ENCODE measurements at places on chromosomes 2 and 18.

DNA sequence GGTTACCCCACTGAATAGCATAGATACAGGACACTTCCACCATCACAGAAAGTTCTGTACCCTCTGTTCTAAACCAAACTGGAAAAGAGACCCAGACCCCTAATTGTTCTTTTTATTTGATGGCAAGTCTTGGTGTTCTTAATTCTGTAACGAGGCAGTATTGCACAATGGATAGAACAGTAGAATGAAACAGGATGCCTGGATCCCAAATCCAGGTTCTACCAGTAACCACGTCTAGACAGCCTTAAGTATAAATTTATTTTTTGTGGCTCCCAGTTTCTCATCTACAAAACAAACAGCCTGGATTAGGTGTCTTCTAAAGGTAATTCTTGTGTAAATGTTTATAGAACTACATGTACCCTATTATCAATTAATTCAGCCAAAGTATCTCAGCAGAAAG, 23.7 kb downstream of the SMC6 start:
- no peak for DNase-seq

- DNase-seq = no peak
These were observed 133.1 kb downstream of the NCKAP5 start for GRCh38 chr2:133434959-133435668.

DNA sequence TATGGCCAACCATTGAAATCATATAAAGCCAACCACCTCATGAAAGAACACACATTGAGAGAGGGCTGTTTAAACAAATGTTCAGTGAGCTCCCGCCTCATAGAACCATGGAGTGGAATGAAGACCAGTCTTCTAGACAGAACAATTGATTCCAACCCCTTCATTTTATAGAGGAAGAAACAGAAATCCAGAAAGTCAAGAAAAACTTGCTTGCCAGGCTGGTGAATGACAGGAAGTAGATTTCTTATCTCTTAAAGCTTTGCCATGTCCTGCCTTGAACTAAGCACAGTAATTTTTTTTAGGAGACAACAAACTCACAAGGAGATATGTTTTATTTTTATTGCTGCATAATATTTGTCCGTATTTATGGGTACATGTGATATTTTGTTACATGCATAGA, 16.5 kb upstream of the NRP2 start:
- DNase-seq = no peak

GRCh38 chr2:133158024-133158423, 410.2 kb downstream of the NCKAP5 start:
- DNase-seq = no peak

GRCh38 chr2:19746611-19747309, 155.0 kb downstream of the TTC32 start:
- DNase-seq = no peak

DNA sequence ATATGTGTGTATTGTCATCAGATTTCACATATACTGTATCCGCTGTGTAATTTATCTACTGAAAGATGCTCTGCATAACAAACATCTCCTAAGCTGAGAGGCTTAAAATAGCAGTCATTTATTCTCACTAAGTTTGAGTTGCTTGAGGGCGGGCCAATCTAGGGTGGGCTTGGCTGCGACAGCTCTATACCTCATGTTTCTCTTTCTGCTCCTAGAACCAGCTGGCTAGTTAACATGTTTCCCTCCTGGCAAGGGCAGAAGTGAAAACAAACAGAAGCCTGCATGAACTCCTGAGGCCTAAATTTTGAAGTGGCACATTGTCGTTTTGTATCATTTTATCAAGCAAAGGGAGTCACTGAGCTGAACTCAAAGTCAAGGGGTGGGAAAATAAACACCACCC, 585.0 kb upstream of the VRK2 start:
- no peak for DNase-seq

DNA sequence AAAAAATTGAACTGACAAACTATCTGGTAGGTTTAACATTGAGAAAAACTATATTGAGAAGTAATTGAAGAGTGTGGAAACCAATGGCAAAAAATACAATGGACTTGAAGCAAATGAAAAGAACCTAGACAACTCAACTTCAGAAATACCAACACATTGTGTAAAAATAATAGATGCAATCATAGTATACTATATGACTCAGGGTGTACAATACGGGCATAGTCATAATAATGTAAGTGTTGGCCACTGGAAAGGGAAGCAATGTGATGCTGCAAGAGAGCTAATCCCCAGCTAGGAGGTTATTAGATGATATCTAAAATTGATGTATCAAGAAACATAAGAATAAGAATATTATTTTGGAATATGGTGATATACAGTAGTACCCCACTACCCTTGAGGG, 45.3 kb downstream of the SMAD7 start:
- no peak for DNase-seq

GRCh38 chr2:109494351-109494750, 119.4 kb downstream of the SEPTIN10 start:
- peak; percentile 53 for DNase-seq

GRCh38 chr18:42578792-42579191, 536.7 kb downstream of the RIT2 start:
- no peak for DNase-seq

DNA sequence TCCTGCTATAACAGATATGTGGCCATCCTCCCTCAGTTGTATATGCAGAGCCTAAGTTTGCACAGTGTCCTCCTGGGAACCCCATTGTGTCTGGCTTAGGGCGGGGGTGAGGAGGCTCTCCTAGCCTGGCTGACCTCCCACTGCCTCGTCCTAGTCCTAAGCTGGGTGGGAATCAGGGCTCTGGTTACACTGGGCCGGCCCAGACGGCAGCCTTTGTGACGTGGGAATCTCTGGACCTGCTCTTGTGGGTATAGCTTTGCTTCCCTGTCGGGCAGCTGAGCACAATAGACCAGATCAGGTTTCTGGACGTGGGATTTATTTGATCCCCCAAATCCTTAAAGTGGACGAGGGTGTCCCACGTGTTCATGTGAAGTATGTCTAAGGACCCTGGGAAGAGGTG, 2.9 kb downstream of the ACKR3 start:
- no peak for DNase-seq

- no peak for DNase-seq
These were observed 71.7 kb upstream of the TAF1B start for GRCh38 chr2:9771481-9772017.

GRCh38 chr2:101985793-101986164, 6.0 kb upstream of the IL1R2 start:
- DNase-seq = no peak

DNA sequence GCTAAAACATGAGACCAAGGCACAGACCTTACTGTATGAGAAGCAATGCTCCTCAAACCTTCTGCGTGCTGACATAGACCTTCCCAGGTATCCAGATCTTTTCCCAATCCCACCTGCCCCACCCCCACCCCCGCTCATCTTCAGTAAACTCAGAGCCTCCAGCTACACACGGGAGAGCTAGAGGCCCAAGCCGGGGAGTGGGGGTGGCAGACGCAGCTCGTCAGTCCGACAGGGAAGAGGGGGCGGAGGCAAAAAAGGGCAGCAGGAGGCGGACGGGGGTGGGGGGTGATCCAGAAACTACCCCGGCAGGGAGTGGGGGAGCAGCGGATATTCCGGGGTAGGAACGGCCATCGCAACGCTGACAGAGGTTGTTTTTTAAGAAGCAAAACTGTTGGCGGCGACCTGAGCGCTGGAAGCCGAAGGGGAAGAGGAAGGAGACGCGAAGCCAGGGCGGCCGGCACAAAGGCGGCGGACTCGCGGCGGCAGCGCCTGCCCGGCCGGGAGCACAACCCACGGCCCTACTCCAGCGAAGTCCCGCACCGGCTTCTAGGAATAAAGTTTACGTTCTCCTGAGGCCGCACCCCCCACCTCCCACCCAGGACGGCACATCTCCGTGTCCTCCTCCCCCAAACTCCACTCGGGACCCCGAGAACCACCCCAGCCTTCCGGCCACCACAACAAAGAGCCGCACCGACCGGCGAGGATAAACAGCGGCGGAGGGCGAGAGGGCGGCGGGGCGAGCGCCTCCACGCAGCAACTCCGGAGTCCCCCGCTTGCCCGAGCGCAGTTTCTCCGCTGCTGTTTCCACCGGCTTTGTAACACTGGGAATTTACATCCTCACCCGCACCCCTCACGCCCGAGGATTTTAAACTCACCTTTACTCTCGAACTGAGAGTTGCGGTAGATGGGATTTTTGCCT, 722 bp downstream of the BAZ2B start:
- peak; percentile 96 for DNase-seq

DNA sequence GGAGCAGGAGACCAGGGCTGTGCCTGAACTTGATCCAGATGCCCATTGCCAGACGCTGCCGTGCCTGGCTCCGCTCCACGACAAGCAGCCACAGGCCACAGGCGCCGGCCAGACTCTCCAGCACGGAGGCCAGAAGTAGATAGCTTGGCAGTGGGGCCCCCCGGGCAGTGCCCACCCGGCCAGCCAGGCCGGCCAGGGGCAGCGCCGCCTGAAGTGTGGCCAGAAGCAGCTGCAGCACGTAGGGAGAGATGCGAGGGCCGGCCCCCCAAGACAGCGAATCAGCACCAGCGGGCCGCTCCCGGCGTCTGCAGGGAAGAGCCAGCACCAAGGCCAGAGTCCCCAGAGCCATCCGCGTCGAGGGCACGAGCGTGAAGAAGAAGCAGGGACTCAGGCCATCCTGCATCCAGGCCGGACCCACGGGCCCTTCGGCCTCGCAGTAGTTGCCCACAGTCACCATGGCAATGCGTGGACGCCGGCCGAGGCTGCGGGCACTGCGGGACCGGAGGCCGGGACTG, 484 bp downstream of the ABCB6 start:
- DNase-seq = peak; percentile 51

GRCh38 chr18:78732273-78733210, 247.1 kb upstream of the SALL3 start:
- no peak for DNase-seq

DNA sequence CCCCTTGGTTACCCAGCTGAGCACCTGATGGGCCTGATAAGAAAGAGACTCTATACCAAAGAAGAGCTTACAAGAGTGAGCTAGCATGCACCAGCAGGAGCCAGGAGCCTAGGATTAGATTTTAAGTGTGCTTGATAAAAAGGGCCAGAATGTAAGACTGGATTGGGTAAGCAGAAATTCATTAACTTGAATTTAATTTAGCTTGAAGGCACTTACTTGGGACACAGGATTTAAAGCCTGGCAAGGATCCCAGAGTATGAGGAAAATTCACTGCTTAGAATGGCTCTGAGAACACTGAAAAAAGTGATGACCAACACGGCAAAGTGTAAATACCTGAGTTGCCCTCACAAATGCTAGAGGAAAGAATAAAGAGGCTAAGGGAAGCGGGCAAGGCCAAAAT, 91.3 kb upstream of the RBBP8 start:
- DNase-seq = no peak

DNA sequence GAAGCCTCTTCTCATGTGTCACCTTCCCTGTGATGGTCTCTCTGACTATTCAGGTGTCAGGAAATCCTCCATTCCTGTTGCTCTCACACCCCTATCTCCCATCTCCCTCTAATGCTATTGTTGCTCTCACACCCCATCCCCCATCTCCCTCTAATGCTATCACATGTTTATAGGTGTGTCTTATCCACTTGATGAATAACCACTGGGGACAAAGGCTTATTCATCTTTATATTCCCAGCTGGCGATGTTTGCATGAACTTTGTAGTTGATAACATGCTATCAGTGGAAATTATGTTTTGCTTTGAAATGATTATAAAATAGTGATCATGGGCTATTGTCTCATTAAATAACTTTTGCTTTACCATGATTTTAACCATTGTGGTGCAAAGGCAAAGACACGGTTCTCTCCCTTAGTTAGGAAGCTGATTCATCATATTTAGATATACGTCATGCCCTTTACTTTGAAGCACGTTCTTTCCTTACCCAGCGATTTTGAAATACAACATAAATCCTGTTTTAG, 220.5 kb downstream of the PMAIP1 start:
- DNase-seq = peak; percentile 93

GRCh38 chr2:78202986-78203670, 681.0 kb upstream of the LRRTM4 start:
- DNase-seq = no peak

- DNase-seq = no peak
These were observed 68.3 kb upstream of the MYT1L start for GRCh38 chr2:2399396-2399795.

DNA sequence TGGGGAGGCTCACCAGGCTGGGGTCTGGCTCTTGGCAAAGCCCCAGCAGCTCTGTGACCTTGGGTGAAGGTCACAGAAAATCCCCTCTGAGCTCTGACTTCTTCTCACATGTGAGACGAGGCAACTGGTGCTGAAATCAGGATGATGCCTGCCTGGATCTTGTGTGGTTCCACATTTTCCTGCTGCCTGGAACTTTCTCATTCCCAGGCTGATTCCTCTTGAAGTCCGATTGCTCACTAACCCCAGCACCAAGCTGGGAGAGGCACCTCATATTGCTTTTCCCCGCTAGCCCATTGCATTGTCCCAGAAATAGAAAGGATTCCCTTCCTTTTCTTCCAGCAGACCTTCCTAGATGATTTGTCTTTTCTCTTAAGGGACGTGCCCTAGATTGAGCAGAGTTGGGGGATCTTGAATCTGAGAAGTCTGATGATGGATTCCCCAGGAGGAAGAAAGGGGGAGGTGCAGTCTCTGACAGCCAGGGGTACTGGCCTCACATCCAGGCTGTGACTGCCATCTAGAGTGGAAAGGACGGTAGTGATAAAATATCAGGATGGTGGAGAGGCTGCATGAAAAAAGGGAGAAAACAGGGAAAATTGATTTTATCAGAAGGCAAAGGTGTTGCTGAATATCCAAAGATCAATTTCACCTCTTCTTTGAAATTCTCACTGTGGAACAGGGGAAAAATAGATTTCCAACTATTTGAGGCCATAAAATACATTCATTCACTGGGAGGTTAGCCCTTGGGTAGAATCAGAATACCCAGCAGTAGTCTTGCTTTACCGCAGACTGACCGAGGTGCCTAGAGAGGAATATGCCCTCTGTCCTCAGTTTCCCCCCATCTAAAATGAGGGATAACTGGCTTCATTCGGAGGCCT, 96.3 kb downstream of the FAM210A start:
- DNase-seq = no peak

GRCh38 chr18:47898055-47898454, 32.4 kb downstream of the SMAD2 start:
- DNase-seq = no peak

DNA sequence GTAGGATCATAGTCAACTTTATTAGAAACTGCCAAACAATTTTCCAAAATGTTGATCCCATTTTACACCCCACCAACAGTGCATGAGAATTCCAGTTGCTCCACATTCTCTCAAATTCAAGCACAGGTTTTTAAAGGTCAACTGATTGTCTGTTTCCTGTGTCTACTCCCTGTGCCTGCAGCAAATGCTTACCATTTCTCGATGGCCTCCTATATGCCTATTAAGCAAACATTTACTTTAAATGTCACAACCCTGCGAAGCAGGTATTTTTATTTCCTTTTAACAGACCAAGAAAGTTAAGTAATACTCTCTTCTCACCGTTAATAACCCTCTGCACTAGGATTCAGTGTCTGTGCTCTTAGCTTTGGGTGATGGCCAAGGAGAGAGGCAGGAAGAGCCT, 163.8 kb upstream of the EPB41L3 start:
- DNase-seq = no peak

GRCh38 chr2:152544638-152545037, 172.6 kb downstream of the PRPF40A start:
- no peak for DNase-seq

GRCh38 chr2:21451403-21451802, 327.6 kb downstream of the TDRD15 start:
- no peak for DNase-seq
